ENCODE measurements at places on chromosomes 7 and 10.

DNA sequence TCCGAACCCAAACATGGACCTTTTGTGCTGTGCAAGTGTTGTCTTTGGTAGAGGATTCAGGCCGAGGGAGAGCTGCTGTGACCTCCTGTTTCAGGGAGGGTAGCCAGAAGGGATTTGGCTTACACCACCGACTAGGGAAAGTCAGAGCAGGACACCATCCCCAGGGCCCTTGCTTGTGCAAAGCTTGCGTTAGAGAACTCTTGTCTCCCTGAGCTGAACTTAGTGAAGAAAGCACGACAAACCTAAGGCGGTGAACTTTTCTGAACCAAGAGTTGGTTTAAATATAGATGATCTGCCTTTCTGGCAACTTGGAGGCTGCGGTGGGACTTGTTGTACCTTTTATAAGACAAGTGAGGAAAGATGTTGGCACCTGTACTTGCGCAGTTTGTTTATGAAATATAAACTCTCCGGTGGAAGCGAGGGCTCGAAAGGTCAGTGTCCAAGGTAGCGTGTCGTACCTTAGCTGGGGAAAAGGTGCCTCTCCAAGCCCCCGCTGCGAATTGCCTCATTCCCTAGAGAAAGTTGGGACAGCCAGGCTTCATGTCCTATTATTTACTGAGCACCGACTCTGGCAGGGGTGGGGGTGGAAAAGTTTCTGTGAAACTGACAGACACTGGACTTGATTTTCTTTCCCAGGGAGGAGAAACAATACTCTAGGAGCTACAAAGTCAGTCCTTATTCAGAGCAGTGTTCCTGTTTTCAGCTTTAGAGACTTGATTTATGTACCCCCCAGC is 31.6 kb downstream of the WBP1L start:
- H3K27ac ChIP-seq, result peak overlapping the region; percentile 93
- no peaks in the 10 kb centered on the region for H3K27me3 ChIP-seq
- H3K4me3 ChIP-seq, result peak overlapping the region; percentile 8
- no peaks in the 10 kb centered on the region for H3K36me3 ChIP-seq
- H3K4me1 ChIP-seq, result peaks cover 57% of the 10 kb centered on the region
- DNase-seq, result no peak

- no peak overlapping the region for H3K4me3 ChIP-seq
- no peaks in the 10 kb centered on the region for H3K27me3 ChIP-seq
- H3K4me1 ChIP-seq, result peaks cover 14% of the 10 kb centered on the region
- H3K36me3 ChIP-seq, result no peaks in the 10 kb centered on the region
Measured at GRCh38 chr10:22599048-22599561, 115.3 kb downstream of the PIP4K2A start.

- H3K36me3 ChIP-seq, result no peaks in the 10 kb centered on the region
- peak overlapping the region; percentile 71 for H3K27ac ChIP-seq
- peaks cover 38% of the 10 kb centered on the region for H3K4me1 ChIP-seq
Measured at GRCh38 chr7:137538361-137538762, 194.8 kb upstream of the PTN start.

DNA sequence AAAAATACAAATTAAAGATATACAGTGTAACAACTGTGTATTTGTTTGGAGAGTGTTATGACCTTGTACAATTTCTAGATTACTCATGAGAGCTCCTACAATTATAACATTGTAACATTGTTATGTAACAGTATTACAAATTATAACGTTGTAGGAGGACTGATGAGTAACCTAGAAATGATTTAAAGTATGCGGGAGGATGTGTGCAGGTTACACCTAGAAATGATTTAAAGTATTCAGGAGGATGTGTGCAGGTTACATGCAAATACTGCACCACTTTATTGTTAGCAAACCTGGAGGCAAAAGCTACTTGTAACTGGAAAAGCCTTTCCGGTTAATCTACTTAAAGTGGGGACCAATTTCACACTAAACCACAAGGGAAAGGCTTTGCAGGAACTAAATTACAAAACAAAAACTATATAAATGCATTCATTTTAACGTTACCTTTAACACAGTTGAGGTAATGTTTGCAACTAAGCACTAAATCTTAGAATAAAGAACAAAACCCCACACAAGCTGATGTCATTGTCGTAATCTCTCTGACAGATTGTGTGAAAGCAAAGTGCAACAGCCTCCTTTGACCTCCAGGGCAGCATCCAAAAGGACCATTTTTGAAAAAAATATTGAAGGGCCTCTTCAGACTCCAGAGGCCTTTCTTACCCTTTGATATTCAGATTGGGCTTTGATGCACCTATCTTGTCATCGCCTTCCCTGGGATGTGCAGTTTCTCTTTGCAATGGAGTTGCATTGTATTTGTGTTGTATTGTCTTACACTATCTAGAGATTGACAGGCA is 522.1 kb upstream of the FOXK1 start:
- H3K27me3 ChIP-seq, result no peaks in the 10 kb centered on the region
- no peak for DNase-seq
- H3K27ac ChIP-seq, result no peak overlapping the region
- H3K4me3 ChIP-seq, result no peak overlapping the region

DNA sequence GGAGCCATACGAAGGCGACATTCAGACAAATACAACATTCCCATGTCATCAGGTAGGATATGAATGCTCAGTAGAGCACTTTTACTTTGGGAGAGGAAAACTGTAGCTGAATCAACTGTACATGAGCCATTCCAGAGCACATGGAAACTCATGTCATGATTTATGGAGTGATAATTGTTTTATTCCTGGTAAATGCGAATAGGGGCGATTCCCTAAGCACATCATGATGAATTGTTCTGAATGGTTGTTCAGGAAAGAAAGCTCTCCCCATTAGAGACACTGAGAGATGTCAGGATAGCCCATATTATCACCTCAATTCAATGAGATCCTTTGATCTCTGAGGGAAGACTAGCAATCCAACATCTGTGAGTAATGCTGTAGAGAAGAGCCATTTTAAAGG is 243.6 kb downstream of the FOXP2 start:
- no peaks in the 10 kb centered on the region for H3K27me3 ChIP-seq
- peaks cover 48% of the 10 kb centered on the region for H3K4me1 ChIP-seq
- H3K4me3 ChIP-seq, result no peak overlapping the region
- H3K27ac ChIP-seq, result peak overlapping the region; percentile 35

GRCh38 chr10:114767101-114767985 is 54.2 kb upstream of the FHIP2A start:
- no peaks in the 10 kb centered on the region for H3K36me3 ChIP-seq
- H3K4me1 ChIP-seq, result peaks cover 6% of the 10 kb centered on the region
- H3K4me3 ChIP-seq, result peak overlapping the region; percentile 85
- H3K27me3 ChIP-seq, result peaks cover 24% of the 10 kb centered on the region
- DNase-seq, result peak; percentile 36

DNA sequence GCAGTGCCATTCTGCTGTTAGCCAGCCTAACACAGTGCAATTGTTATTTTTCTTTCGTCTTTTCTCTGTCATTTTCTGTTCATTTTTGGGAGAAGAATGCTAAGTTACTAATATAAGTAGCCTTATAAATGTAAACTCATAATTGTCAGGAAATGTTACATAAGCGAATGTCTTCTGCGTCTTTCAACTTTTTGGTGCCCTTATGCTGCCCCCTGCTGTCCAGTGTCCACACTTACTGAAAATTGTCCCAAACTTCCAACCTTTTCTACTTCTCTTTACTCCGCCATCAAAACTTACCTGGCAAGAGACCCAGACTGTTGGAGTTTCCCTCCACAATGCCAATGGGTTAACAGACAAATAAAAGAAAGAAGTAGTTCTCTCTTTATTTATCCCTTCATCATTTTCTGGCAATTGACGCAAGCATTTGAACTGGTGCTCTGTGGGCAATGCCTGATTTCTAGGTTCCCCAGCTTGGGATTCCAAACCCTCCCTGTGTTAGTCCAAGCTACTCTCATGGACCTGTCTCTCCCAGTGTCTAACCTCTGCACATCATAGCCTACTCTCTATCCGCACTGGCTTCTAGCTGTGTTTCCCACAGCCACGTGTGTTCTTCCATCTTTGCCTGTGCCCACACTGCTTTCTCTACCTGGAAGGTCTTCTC is 21.0 kb upstream of the EPC1 start:
- no peaks in the 10 kb centered on the region for H3K27me3 ChIP-seq
- H3K36me3 ChIP-seq, result no peaks in the 10 kb centered on the region
- peaks cover 14% of the 10 kb centered on the region for H3K4me1 ChIP-seq
- peak overlapping the region; percentile 25 for H3K27ac ChIP-seq

DNA sequence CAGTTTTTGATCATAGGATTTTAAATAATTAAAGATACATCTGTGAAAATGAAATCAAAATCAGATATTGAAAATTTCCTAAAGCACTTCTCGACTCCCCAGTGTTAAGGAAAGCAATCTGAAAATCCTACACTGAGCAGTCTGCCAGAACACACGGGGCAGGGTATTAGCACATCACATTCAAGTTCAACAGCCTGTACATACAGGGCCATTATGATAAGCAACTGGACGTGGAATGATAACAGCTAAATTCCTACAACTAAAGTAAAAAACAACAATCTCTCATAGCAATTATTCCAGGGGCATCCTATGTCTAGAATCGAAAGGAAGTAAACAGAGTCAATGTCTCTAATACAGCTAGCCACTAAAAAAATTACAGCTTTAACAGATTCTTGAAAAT is 31.7 kb downstream of the TRDMT1 start:
- H3K27me3 ChIP-seq, result no peaks in the 10 kb centered on the region
- H3K4me1 ChIP-seq, result peaks cover 31% of the 10 kb centered on the region
- DNase-seq, result peak; percentile 59
- no peak overlapping the region for H3K4me3 ChIP-seq

DNA sequence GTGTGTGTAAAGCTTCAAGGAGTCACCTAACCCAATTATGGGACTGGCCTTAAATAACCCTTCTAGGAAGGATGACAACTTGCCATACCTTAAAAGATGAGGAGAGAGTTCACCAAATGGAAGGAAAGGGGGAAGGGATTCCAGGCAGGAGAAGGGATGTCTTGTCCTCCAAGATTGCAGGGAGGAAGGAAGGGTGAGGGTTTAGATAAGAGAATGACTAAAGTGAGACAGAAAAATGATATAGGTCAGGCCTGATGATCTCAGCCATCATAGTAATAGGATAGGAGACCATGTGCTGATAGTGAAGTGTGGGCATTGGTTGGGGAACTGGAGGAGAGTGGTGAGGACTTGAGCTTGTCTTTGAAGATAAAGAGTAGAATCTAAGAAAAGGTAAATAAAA is 7.7 kb upstream of the TMEM26 start:
- H3K4me1 ChIP-seq, result peaks cover 7% of the 10 kb centered on the region
- DNase-seq, result no peak
- H3K27me3 ChIP-seq, result no peaks in the 10 kb centered on the region
- no peak overlapping the region for H3K4me3 ChIP-seq

GRCh38 chr10:63391812-63392211 is 74.0 kb downstream of the JMJD1C start:
- no peak overlapping the region for H3K27ac ChIP-seq
- H3K4me3 ChIP-seq, result no peak overlapping the region
- H3K27me3 ChIP-seq, result no peaks in the 10 kb centered on the region
- peak; percentile 55 for DNase-seq

GRCh38 chr7:134255814-134256213 is 60.9 kb downstream of the SLC35B4 start:
- H3K36me3 ChIP-seq, result no peaks in the 10 kb centered on the region
- no peak for DNase-seq
- H3K4me3 ChIP-seq, result no peak overlapping the region
- no peaks in the 10 kb centered on the region for H3K4me1 ChIP-seq
- H3K27ac ChIP-seq, result no peak overlapping the region

DNA sequence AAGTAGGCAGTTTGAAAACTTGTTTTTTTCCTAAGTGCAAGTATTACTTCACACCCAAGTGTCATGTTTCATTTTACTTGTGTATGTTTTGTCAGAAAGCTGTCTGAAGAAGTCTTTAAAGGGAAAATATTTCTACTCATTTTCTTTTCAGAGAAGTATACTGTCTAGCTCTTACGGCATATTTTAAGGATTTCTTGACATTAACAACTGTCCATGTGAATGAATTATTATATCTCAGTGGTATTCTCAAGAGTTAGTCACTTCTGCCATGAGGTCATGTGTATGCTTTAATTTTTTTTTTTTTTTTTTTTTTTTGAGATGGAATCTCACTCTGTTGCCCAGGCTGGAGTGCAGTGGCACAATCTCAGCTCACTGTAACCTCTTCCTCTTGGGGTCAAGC is 229.5 kb downstream of the BICC1 start:
- H3K36me3 ChIP-seq, result no peaks in the 10 kb centered on the region
- H3K27me3 ChIP-seq, result no peaks in the 10 kb centered on the region
- peaks cover 5% of the 10 kb centered on the region for H3K4me1 ChIP-seq
- no peak overlapping the region for H3K4me3 ChIP-seq
- no peak for DNase-seq

DNA sequence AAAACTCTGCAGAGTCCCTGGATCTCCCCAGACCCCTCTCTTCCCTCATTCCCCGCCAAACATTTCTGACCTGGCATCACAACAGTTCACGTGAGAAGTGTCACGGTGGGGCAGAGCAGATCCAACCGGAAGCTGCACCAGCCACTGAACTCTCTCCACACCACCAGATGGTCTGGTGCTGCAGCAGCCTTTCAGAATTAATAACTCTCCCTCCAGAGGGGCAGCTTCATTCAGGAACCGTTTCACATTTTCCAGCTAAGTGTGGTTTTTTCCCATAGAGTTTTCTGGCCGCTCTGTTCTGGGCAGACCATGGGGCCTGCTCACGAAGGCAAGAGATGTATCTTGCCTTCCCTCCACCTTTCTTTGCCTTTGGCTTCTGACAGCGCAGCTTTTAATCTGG is 486.7 kb upstream of the GALNT17 start:
- no peaks in the 10 kb centered on the region for H3K27me3 ChIP-seq
- no peak overlapping the region for H3K27ac ChIP-seq
- H3K36me3 ChIP-seq, result no peaks in the 10 kb centered on the region
- DNase-seq, result no peak
- no peak overlapping the region for H3K4me3 ChIP-seq

- no peaks in the 10 kb centered on the region for H3K36me3 ChIP-seq
- peak overlapping the region; percentile 5 for H3K4me3 ChIP-seq
- peaks cover 100% of the 10 kb centered on the region for H3K27me3 ChIP-seq
Measured at GRCh38 chr7:27115221-27116026, 12.9 kb upstream of the HOXA2 start.

DNA sequence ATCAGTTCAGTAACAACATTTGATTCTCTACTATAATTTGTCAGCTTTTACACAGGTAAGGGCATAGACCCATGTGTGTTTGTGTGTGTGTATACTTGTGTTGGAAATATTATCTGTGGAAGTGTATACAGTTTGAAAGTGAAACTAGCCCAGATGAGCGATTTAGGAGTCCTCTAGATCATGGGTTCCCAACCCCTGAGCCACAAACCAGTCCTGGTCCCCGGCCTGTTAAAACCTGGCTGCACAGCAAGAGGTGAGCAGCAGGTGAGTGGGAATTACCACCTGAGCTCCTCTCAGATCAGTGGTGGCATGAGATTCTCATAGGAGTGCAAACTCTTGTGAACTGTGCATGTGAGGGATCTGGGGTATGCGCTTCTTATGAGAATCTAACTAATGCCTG is 1221.5 kb upstream of the SORCS1 start:
- no peaks in the 10 kb centered on the region for H3K4me1 ChIP-seq
- H3K36me3 ChIP-seq, result no peaks in the 10 kb centered on the region
- H3K27ac ChIP-seq, result no peak overlapping the region
- no peak overlapping the region for H3K4me3 ChIP-seq
- DNase-seq, result no peak
